Activated T-helper 2 cell treated with anti-CD3 and anti-CD28 coated beads, Interferon-gamma antibody, Interleukin-2, Interleukin-4, amounts not matched to agents 10 μg/mL and 5 μg/mL and 100 μg/mL, durations not matched to agents 14 hours and 24 hours and 36 hours (primary cell): ENCODE measurements at places on chromosomes 2 and 18. TPM values are rescaled to one million over a fixed set of nuclear protein-coding genes. Genes with fewer than 3 reads are reported as not detected.

DNA sequence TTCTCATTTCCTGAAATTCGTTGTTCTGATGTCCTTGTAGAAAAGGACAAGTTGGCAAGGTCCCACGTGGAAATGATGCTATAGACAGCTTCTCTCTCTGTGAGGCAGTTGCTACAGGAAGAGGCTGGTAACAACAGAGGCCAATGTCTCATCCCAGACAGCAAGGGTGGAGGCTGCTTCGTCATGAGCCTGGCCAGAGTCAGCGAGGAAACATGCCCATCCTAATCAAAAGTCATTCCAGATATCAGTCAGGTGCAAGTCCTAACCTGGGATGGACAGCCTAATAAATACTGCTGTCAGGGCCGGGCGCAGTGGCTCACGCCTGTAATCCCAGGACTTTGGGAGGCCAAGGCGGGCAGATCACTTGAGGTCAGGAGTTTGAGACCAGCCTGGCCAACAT lies 6.4 kb upstream of the SMAD7 start:
- no peak for DNase-seq
- H3K27me3 ChIP-seq, result peaks cover 25% of the 10 kb centered on the region
- no peaks in the 10 kb centered on the region for H3K36me3 ChIP-seq
- H3K27ac ChIP-seq, result no peak overlapping the region
- peaks cover 31% of the 10 kb centered on the region for H3K4me1 ChIP-seq

DNA sequence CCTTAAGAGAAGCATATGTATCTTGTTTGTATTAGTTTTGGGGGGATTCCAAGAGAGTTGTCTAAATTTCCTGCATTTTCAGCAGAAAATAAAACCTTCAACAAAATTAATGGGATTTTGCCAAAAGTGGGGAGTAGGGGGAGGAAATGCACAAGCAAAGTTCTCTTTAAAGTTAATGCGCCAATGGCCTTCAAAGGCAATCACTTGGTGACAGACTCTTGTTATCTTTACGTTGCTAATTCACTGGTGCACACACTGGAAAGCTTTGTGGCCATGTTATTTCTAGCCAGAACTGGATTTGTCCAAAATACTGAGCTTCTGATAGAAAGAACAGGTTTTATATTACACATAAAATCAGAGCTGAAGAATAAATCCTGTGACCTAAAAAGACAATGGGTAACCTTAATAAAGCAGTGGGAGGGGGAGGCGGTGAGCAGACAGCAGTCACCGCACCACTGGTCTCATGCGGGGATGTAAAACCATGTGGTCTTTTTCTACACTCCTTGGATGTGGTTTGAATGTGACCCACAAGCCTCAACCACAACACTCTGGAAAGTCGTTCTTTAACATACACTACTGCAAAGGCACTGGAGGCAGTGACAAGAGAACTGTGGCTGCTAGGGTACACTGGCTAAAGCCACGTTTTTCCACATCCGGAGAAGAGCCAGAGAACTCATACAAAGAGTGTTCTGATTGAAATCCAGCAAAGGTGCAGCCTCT lies 176.9 kb upstream of the SMAD7 start:
- H3K27me3 ChIP-seq, result no peaks in the 10 kb centered on the region
- no peak overlapping the region for H3K27ac ChIP-seq
- DNase-seq, result no peak
- no peaks in the 10 kb centered on the region for H3K36me3 ChIP-seq

DNA sequence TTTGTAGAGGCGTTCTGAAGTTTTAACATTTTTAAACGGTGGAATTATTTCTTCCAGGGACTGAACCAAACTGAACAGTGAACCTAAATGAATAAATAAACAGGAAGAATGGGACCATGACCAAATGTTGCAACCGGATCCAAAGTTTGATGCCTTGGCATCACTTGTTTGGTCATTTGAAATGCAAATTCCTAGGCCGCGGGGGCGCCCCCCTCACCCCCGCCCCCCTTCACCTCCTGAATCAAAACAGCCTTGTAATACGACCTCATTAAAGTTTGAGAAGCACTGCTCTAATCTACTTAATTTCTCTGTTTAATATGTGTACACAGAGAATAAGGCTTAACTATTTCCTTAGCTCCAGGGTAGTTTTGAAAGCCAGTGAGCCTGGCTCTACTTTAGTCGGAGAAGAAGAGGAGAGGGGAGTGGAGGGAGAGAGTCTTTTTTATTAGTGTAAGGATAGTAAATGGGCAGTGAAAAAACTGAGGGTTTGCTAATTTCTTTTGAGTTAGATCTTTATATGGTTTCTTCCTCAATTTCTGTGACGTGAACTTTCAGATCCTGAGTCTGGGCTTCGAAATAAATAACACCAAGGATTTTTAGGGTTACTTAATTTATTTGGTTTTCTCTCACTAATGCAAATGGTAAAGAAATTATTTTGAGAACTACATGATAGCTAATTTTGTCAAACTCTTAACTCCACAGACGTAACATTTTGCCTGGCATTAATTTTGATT lies 5.7 kb downstream of the C2orf80 start:
- no peak overlapping the region for H3K27ac ChIP-seq
- H3K27me3 ChIP-seq, result peaks cover 34% of the 10 kb centered on the region
- no peak overlapping the region for H3K4me3 ChIP-seq
- no peak for DNase-seq
- H3K36me3 ChIP-seq, result no peaks in the 10 kb centered on the region

The GAD1 gene
- 41.4 and 42.0 TPM in 2 replicates for total RNA-seq

The TEX44 gene
- total RNA-seq, result not detected in 2 replicates
